ENCODE measurements at places on chromosomes 2 and 18. TPM values are rescaled to one million over a fixed set of nuclear protein-coding genes. Genes with fewer than 3 reads are reported as not detected.

Gene KIF1A
- total RNA-seq = 0.33 TPM

Gene EFEMP1
- total RNA-seq = 19.6 TPM

Gene LIMS2
- total RNA-seq = 2.4 TPM

Gene SH3RF3
- total RNA-seq = 2.3 TPM

Gene RFX8
- total RNA-seq = 0.36 TPM

Gene SLC9A4
- not detected for total RNA-seq

Gene MOGAT1
- not detected for total RNA-seq

Gene SPATS2L
- total RNA-seq = 53.0 TPM

Gene GPR155
- total RNA-seq = 86.5 TPM

Gene SAG
- total RNA-seq = not detected

Gene CABYR
- 2.7 TPM for total RNA-seq

Gene CRYBA2
- total RNA-seq = 0.34 TPM

Gene FAM124B
- 0.62 TPM for total RNA-seq

Gene NOP58
- 80.3 TPM for total RNA-seq

Gene TLX2
- total RNA-seq = not detected

Gene MTCL1
- total RNA-seq = 9.7 TPM

Gene INPP1
- total RNA-seq = 11.3 TPM

Gene MC4R
- total RNA-seq = 0.77 TPM

Gene SCN9A
- 2.5 TPM for total RNA-seq

Gene GATA6
- under 0.01 TPM for total RNA-seq

Gene EVX2
- total RNA-seq = not detected

Gene KCNJ13
- total RNA-seq = 27.0 TPM

Gene PDE1A
- under 0.01 TPM for total RNA-seq

Gene CCL20
- 1.0 TPM for total RNA-seq

Gene RAB6C
- not detected for total RNA-seq

Gene OR6B2
- total RNA-seq = not detected

Gene SERPINE2
- 62.3 TPM for total RNA-seq

Gene EN1
- under 0.01 TPM for total RNA-seq

Gene IL36A
- total RNA-seq = not detected

Gene STK16
- total RNA-seq = 23.3 TPM

Gene CPO
- not detected for total RNA-seq

Gene SERPINB12
- not detected for total RNA-seq

Gene FSHR
- total RNA-seq = not detected
